Activated T-helper 17 cell treated with anti-CD3 and anti-CD28 coated beads, Interleukin-2, amount 50 U/mL, for 72 hours (primary cell): ENCODE measurements at places on chromosomes 6 and 20. TPM values are rescaled to one million over a fixed set of nuclear protein-coding genes. Genes with fewer than 3 reads are reported as not detected.
A peak's percentile ranks its signal among the peaks of the same experiment; 100 is the strongest.

GRCh38 chr20:4102381-4102780 lies 87.0 kb upstream of the RNF24 start:
- ATAC-seq, result peak; percentile 69

Gene WFDC12
- total RNA-seq, result not detected

Gene SSTR4
- not detected for total RNA-seq

DNA sequence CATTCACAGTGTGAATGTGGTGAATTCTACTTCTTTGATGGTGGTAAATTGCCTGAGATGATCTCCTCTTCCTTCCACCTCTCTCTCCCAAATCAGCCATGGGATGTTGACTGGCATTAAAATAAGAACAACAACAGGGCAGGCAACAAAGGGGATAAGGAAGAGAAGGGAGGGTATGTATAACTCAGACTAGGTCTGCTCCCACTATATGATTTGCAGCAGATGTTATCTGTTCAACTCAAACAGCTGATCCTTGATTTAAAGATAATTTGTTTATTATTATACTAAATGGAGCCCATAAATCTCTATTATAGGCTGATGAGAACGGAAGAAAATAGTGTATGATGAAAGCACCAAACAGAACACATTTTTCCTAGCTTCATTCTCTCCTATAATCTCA lies 262.0 kb downstream of the BTBD3 start:
- ATAC-seq, result no peak

DNA sequence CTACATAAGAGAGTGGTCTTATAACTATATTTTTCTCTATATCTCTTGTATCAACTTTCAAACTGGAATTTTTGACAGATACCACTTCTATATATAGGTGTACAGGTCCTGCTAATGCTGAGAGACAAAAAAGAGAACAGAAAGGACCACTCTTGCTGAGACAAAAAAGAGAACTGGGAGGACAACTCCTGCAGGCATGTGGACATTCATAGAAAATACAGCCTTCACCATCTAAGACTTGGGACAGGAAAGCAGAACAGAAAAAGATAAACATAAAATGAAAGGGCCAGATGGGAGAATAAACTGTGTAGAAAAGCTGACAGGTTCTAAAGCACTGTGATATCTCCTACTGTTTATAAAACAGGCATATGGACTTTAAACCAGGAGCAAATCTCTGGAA lies 541.0 kb upstream of the ADGRB3 start:
- ATAC-seq, result no peak

GRCh38 chr6:42200035-42200434 lies 5.3 kb upstream of the GUCA1B start:
- no peak for ATAC-seq

GRCh38 chr6:152957796-152958195 lies 25.0 kb downstream of the FBXO5 start:
- ATAC-seq, result no peak

DNA sequence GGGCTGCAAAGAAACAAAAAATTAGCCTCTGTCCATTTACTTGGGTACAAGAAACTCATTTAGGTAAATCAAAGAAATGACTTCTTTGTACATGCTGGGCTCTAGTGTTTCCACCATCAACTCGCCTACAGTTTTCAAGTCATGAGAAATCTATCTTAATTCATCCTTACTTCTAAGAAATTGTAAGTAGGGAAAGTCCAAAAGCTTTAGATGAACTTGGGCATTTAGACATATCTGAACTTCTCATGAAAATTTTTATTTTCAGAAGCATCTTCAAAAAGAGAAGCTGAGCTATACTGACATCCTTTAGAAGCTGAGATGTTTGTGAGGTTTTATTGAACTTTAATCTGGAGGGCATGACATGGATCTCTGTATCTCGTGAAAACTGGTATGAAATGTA lies 117.3 kb downstream of the MYB start:
- ATAC-seq, result peak; percentile 84

- no peak for ATAC-seq
Measured at GRCh38 chr6:47034926-47035325, 7.2 kb downstream of the ADGRF1 start.

- peak; percentile 76 for ATAC-seq
Measured at GRCh38 chr6:13454286-13455221, 32.8 kb downstream of the GFOD1 start.

DNA sequence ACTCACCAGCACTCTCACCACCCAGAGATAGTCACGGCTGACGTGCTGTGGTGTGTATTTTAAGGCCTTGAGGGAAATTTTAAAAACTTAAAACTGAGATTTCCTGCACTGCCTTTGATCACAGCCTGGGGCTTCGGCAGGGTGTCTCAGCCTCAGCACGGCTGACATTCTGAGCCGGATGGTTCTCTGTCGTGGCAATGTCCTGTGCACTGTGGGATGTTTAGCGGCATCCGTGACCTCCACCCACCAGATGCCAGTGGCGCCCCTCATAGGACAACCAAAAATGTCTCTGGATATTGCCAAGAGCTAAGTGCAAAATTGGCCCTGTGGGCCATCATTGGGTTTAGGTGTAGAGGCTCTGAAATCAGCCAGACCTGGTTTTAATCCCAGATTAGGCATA lies 142.2 kb upstream of the KCNG1 start:
- ATAC-seq, result no peak

Gene COX4I2
- not detected for total RNA-seq

DNA sequence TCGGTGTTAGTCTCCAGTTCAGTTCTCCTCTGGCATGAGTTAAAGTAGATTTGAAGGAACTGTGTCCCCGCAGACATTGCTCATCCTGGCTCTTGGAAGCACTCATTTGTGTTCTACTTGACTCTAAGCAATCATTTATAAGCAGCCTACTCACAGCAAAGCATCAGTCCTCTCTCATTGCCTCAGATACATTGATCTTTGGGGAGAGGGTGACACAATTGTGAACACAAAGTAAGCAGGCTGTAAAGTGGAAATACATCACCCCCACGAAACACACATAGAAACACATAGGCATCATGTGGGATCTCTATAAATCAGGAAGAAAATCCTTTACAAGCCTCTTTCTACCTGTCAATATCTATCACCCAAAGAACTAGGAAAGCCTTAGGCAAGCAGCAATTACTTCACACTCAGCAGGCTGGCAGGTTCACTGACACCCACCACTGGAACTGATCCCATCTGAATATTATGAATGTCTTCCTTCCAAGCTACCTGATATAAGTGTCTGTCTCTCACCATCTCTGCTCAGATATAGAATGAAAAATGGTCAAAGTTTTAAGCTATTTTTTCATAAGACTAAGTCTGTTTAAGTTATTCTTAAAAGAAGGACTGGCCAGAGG lies 675.8 kb downstream of the HACE1 start:
- ATAC-seq, result no peak

Gene ASIP
- not detected for total RNA-seq

DNA sequence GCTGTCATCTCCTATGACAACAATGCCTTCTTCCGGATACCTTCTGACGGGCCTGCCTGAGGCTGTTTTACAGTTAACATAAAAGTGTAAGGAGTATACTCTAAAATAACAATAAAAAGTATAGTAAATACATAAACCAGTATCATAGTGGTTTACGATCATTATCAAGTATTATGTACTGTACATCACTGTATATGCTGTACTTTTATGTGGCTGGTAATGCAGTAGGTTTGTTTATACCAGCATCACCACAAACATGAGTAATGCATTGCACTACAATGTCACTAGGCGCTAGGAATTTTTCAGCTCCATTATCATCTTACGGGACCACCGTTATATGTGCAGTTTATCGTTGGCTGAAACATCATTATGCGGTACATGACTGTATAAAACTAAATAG lies 76.5 kb downstream of the VEGFA start:
- ATAC-seq, result no peak

DNA sequence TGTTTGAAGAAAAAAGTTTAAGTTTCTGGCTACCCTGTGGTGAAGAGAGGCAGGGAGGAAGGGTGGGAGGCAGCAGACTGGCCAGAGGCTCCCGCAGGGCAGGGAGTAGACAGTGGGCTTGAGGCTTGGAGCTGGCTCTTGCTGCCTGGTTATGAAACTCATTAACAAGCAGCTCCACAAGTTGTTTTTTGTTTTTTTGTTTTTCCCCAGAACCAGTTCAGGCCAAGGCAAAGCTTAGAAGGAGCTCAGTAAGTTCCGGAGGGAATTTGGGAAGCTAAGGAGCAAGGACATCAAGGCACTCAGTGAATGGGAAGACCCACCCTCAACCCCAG lies 4.0 kb downstream of the DLL1 start:
- ATAC-seq, result no peak

GRCh38 chr6:92723390-92723931 lies 695.9 kb downstream of the EPHA7 start:
- ATAC-seq, result peak; percentile 76

DNA sequence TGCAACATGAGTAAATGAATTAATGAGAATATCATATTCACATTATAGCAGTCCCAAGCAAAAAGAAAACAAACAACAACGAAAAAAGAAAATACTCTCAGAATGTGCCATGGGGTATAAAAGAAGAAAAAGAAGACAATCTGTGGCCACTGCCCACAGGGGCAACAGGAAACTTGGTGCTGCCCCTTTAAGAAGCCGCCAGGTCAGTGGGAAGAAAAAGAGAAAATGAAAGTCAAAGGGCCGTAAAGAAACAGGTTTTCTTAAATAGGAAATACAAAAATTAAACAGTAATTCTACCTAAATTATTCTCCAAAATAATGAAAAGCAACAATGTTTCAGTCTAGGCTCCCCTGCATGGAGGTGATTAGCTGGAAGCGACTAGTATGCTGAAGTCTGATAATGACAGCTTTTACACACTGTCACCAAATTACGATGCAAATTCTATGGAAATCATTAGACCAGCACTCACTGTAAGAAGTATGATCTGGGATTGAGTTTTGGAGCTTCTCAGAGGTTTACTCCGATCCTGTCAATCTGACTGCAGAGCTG lies 23.6 kb downstream of the GMDS start:
- peak; percentile 26 for ATAC-seq

Gene SLC17A2
- not detected for total RNA-seq

- ATAC-seq, result peak; percentile 11
Measured at GRCh38 chr6:32972353-32973143, 4.2 kb downstream of the BRD2 start.

Gene RTEL1
- 51.8 TPM for total RNA-seq

GRCh38 chr20:58344741-58345140 lies 35.2 kb downstream of the RAB22A start:
- ATAC-seq, result no peak

DNA sequence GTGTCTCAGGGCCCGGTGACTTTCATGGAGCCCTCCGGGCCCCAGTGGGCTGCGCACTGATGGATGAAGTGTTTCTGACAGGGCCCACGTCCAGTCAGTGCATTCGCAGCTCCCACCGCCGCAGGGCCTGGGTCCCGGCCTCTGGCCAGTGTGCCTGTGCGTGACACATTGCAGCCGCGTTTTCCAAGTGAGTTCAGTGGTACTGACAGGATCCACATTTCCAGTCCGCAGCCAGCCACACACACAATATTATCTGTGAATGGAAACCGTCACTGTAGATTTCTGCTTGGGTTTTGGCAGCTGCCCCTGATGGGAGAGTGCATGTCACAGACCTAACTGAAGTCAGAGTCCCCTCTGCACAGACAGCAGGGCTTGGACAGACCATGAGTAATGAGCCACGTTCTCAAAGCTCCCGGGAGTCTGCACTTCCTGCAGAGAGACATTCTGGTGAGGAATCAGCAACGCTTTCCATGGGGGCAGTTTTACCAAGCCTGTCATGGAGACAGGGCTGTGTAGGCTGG lies 171.4 kb downstream of the MYLK4 start:
- no peak for ATAC-seq

GRCh38 chr6:40620574-40621240 lies 33.5 kb upstream of the LRFN2 start:
- no peak for ATAC-seq

GRCh38 chr20:57633945-57634491 lies 13.8 kb upstream of the ZBP1 start:
- peak; percentile 52 for ATAC-seq

Gene HDGFL1
- total RNA-seq, result not detected

DNA sequence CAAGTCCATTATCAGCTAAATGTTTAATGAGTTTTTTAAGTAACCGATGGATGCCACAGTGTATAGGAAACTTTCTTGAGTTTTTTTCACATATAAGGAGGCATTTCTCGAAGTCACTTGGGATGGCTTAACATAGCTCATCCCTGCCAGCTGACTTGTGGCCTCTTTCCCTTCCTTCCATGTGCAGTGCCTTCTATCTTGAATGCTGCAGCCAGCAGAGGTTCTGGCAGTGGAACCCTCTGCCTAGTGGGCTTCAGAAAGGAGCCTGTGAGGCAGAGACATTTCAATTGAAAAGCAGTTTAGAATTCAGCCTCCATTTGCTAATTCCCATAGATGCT lies 51.9 kb downstream of the AKAP12 start:
- no peak for ATAC-seq

Gene HAO1
- not detected for total RNA-seq

Gene DPPA5
- total RNA-seq, result not detected

DNA sequence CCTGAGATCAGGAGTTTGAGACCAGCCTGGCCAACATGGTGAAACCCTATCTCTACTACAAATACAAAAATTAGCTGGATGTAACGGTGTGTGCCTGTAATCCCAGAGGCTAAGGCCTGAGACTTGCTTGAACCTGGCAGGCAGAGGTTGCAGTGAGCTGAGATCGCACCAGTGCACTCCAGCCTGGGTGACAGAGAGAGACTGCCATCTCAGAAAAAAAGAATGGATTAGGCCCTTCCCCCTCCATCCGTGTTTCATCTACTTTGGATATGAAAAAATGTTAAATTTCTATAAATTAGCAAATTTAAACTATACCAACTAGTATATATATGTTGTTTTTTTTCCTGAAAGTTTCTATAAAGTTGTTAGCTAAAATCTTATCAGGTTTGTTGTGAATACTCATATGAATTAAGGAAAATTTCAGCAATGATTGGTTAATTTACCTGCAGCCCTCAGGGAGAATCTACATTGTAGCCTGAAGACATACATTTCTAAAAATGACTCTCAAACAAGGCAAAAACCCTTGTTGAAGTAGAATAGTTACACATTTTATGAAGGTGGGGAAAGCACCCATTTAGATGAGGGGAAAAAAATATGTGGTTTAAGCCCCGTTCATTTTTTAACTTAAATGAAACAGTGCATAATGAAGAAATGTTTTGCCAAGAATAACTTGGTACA lies 120.9 kb downstream of the TIAM2 start:
- ATAC-seq, result peak; percentile 92

Gene PSORS1C2
- total RNA-seq, result not detected

GRCh38 chr20:46230801-46231282 lies 77.5 kb downstream of the CDH22 start:
- no peak for ATAC-seq

GRCh38 chr6:125844989-125845388 lies 54.2 kb downstream of the NCOA7 start:
- no peak for ATAC-seq

DNA sequence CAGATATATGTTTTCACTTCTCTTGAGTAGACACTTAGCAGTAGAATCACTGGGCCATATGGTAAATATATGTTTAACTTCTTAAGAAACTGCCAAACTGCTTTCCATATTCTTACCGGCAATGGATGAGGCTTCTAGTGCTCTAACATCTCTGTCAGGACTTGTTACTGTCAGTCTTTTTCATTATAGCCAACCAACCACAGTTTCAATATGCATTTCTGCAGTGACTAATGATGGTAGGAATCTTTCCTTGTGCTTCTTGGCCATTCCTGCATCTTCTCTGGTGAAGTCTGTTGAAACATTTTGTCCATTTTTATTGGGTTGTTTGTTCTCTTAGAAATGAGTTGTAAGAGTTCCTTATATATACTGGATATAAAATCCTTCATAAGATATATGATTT lies 66.0 kb upstream of the SYNDIG1 start:
- ATAC-seq, result no peak
